ENCODE measurements at places on chromosomes 3 and 15.

DNA sequence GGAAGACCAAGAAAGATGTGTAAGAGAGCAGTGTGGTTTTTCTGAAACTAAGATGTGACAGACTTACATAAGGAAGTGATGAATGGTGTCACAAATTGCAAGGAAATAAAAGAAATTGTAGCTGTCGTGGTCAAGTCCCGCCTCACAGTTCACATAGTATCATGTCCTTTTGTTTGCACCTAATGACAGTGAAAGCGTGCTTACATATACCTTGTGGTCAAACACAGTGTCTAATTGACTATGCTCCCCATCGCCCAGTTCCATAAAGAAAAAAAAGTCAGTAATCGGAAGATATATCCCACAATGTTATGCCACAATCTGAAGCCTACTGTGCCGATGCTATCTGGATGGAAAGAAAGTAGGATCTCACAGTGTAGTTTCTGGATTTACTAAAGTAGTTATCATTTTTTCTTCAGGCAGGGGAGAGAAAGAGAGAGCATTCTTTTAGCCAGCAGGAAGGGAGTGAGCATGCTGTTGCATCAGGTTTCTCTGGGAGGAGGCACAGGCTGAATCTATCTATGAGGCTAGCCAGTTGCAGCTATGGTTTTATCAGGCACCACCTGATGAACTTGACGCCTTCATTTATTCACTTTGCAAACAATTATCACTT is 9.8 kb upstream of the PLSCR1 start:
- no peak for DNase-seq

GRCh38 chr3:126456766-126457388 is 18.8 kb downstream of the ZXDC start:
- DNase-seq = no peak

- DNase-seq = peak; percentile 52
Observed at GRCh38 chr3:38029400-38030125, at the start of gene PLCD1. TSS of gene PLCD1 (minus strand) at chr3:38029642. CDS start at chr3:38029539, 103 bp downstream.

GRCh38 chr3:126307591-126308393 is 49.4 kb downstream of the KLF15 start:
- DNase-seq = no peak

GRCh38 chr3:65854606-65855304 is 184.0 kb downstream of the MAGI1 start:
- no peak for DNase-seq

DNA sequence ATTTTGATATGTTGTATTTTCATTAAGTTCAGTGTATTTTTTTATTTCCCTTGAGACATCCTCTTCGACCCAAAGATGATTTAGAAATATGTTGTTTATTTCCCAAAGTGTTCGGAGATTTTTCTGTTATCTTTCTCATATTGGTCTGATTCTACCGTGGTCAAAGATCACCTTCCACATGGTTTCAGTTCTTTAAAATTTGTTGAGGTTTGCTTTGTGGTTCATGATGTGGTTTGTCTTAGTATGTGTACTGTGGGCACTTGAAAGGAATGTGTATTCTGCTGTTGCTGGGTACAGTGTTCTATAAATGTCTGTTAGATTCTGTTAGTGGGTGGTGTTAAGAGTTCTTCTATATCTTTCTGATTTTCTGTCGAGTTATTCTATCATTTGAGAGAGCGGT is 103.4 kb upstream of the FHIT start:
- DNase-seq = no peak

DNA sequence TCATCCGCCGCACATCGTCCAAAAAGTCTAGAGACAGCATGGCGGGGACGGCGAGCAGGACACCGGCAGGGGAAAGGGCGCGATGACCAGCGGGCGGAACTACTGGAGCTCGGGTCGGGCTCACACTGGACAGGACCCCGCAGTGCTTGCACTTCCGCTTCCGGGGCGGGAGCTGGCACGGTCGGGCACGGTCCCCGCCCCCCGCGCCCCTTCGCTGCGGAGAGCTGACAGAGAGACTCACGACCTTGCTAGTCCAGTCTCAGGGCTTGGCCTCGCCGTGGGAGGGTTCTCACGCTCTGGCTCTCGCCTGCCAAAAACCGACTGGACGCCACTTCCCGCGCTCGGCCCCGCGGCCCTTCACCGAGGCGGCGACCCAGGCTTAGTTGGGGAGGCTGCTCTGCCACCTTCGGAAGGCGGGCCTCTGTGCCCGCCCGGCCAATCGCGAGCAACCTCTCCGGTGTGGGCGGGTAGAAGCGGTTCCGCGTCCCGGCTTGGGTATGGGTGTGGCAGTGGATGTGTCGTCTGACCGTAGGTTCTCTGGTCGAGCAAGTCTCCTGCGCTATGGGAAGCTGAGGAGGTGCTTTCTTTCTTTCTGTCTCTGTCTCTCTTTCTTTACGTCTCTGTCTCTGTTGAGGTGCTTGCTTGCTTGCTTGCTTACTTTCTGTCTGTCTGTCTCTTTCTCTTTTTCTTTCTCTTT is at the start of gene SEC11A:
TSS of gene SEC11A (minus strand) at position 104 of the 697 bp plus-strand sequence. CDS start at position 40, 64 bp downstream.
- DNase-seq = peak; percentile 96

GRCh38 chr3:95460274-95460673 is 1354.1 kb upstream of the EPHA6 start:
- no peak for DNase-seq

GRCh38 chr3:57951066-57951882 is 56.9 kb upstream of the FLNB start:
- DNase-seq = no peak

GRCh38 chr3:175410251-175410650 is 551.1 kb downstream of the NAALADL2 start:
- no peak for DNase-seq

- DNase-seq = no peak
Observed at GRCh38 chr15:79099692-79100091, 9.1 kb upstream of the RASGRF1 start.

- no peak for DNase-seq
Observed at GRCh38 chr3:143464850-143465249, 345.3 kb downstream of the CHST2 start.

GRCh38 chr3:59133311-59133710 is 83.5 kb upstream of the CFAP20DC start:
- no peak for DNase-seq

Measured in midbrain (tissue), 1 donor.